ENCODE measurements at places on chromosomes 4 and X. TPM values are rescaled to one million over a fixed set of nuclear protein-coding genes. Genes with fewer than 3 reads are reported as not detected.

- no peak overlapping the region for H3K27ac ChIP-seq
- no peak overlapping the region for H3K4me3 ChIP-seq
- DNase-seq, result no peak
- no peaks in the 10 kb centered on the region for H3K36me3 ChIP-seq
- no peaks in the 10 kb centered on the region for H3K27me3 ChIP-seq
- H3K4me1 ChIP-seq, result peaks cover 62% of the 10 kb centered on the region
Observed at GRCh38 chrX:120462370-120462769, 6.7 kb downstream of the LAMP2 start.

- no peaks in the 10 kb centered on the region for H3K4me1 ChIP-seq
- H3K36me3 ChIP-seq, result no peaks in the 10 kb centered on the region
- no peak overlapping the region for H3K27ac ChIP-seq
Observed at GRCh38 chr4:188218392-188218791, 79.2 kb downstream of the TRIML1 start.

DNA sequence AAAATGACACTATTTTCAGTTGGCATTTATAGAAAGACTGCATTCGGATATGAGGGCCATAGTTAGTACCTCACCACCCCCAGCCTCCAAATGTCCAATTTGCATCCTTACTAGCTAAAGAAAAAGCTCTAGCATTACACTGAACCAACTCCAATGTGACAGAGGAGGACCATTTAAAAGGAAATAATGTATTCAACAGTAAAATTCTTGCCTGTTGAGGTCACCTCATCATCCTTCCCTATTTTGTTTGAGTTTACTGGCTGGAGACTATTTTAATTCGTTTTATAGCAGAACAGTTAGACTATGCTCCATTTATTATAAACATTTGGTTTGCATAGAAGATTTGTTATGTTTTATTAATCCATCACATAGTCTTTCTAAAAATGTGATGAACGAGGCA is 88.2 kb upstream of the PPARGC1A start:
- no peak overlapping the region for H3K27ac ChIP-seq
- H3K27me3 ChIP-seq, result no peaks in the 10 kb centered on the region
- H3K4me1 ChIP-seq, result no peaks in the 10 kb centered on the region
- H3K36me3 ChIP-seq, result no peaks in the 10 kb centered on the region
- H3K4me3 ChIP-seq, result no peak overlapping the region
- DNase-seq, result no peak

GRCh38 chr4:83011689-83012199 is 1.1 kb upstream of the LIN54 start:
- no peak for DNase-seq
- H3K27me3 ChIP-seq, result no peaks in the 10 kb centered on the region
- peaks cover 52% of the 10 kb centered on the region for H3K4me1 ChIP-seq
- peak overlapping the region; percentile 89 for H3K27ac ChIP-seq
- H3K36me3 ChIP-seq, result no peaks in the 10 kb centered on the region

- H3K36me3 ChIP-seq, result no peaks in the 10 kb centered on the region
- no peak overlapping the region for H3K27ac ChIP-seq
- no peak overlapping the region for H3K4me3 ChIP-seq
- no peaks in the 10 kb centered on the region for H3K27me3 ChIP-seq
- no peaks in the 10 kb centered on the region for H3K4me1 ChIP-seq
- no peak for DNase-seq
Observed at GRCh38 chrX:46599051-46599560, 25.5 kb downstream of the CHST7 start.

DNA sequence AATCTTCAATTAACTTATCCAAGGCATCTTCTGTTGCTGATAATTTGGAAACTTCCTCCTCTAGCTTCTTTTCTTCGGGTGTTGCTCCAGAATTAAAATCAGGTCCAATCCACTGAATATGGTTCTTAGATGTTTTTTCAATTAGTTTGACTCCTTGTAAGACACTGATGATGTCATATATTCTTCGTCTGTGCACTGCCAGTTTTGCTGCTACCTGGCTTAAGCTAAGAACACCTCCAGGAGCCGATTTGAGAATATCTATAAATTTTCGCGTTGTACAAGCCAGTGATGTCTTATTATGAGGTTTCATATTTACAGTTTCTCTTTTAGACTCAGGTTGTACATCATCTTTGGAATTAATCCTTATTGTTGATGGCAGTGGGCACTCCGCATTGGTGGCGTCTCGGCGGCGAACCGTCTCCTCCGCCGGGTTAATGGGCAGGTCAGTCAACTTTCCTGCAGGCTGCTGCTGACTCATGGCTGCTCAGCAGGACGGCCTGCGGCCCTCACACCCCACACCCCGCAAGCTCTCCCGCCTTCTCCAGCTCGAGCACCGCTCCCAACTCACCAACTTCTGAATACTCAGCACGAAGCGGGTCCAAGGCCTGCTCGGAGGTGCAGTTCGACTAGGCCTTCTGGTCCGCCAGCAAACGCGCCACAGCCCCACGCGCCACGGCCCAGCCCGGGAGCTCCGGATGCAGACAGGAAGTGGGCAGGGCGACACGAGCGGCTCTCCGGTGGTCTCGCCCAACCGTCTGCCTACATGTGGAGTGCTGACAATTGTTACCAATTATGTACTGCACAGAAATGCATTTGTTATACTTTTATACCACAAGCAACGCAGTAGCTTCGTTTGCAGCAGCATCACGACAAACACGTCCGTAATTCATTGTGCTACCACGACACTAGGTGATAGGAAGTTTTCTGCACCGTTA is 49.2 kb upstream of the FHL1 start:
- H3K27ac ChIP-seq, result no peak overlapping the region
- no peaks in the 10 kb centered on the region for H3K36me3 ChIP-seq
- DNase-seq, result no peak

GRCh38 chr4:165345666-165346417 is 18.4 kb downstream of the MSMO1 start:
- no peak for DNase-seq
- no peaks in the 10 kb centered on the region for H3K4me1 ChIP-seq
- no peak overlapping the region for H3K27ac ChIP-seq
- no peaks in the 10 kb centered on the region for H3K36me3 ChIP-seq
- no peaks in the 10 kb centered on the region for H3K27me3 ChIP-seq
- H3K4me3 ChIP-seq, result no peak overlapping the region

- peak; percentile 18 for DNase-seq
- H3K27me3 ChIP-seq, result no peaks in the 10 kb centered on the region
- H3K4me1 ChIP-seq, result no peaks in the 10 kb centered on the region
Observed at GRCh38 chr4:169492436-169493163, 119.8 kb downstream of the NEK1 start.

- DNase-seq, result no peak
- no peaks in the 10 kb centered on the region for H3K4me1 ChIP-seq
- no peaks in the 10 kb centered on the region for H3K36me3 ChIP-seq
- H3K4me3 ChIP-seq, result no peak overlapping the region
Observed at GRCh38 chr4:169050284-169050683, 40.2 kb upstream of the CBR4 start.

DNA sequence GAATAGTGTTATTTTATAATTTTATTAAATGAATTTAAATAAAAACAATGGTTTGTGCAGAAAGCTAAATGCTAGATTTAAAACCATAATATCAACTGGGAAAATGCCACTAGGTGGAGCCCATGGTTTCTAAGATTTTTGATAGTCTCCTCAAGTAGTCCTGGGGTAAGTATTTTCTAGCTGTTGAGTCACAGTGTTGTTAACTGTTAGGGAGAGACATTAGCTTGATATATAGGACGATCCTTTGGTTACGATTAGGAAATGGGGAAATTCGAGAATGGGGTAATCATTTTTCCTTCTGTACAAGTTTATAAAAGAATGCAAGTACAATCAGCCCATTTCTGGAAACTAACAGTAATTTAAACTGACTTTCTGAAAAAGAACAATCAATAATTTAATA is 378.4 kb downstream of the ANKRD50 start:
- no peak overlapping the region for H3K4me3 ChIP-seq
- no peaks in the 10 kb centered on the region for H3K4me1 ChIP-seq
- no peak overlapping the region for H3K27ac ChIP-seq

GRCh38 chr4:175308236-175308635 is 390.1 kb downstream of the ADAM29 start:
- H3K36me3 ChIP-seq, result no peaks in the 10 kb centered on the region
- no peak overlapping the region for H3K4me3 ChIP-seq
- H3K27ac ChIP-seq, result no peak overlapping the region

- H3K4me3 ChIP-seq, result no peak overlapping the region
- no peak overlapping the region for H3K27ac ChIP-seq
- DNase-seq, result no peak
- no peaks in the 10 kb centered on the region for H3K27me3 ChIP-seq
- H3K4me1 ChIP-seq, result no peaks in the 10 kb centered on the region
Observed at GRCh38 chrX:14084466-14084865, 54.8 kb upstream of the GEMIN8 start.

Gene FRMPD4
- not detected for total RNA-seq

Gene C4orf51
- not detected for total RNA-seq

Gene PLP1
- not detected for total RNA-seq

Gene SLC9B1
- 5.2 TPM for total RNA-seq

Gene SHROOM4
- total RNA-seq, result not detected

Gene DRP2
- total RNA-seq, result 0.08 TPM

Measured in CD4-positive, alpha-beta memory T cell (primary cell).